ENCODE measurements at places on chromosomes 6 and 20. TPM values are rescaled to one million over a fixed set of nuclear protein-coding genes. Genes with fewer than 3 reads are reported as not detected.

Gene UBE2C
- not detected for total RNA-seq

DNA sequence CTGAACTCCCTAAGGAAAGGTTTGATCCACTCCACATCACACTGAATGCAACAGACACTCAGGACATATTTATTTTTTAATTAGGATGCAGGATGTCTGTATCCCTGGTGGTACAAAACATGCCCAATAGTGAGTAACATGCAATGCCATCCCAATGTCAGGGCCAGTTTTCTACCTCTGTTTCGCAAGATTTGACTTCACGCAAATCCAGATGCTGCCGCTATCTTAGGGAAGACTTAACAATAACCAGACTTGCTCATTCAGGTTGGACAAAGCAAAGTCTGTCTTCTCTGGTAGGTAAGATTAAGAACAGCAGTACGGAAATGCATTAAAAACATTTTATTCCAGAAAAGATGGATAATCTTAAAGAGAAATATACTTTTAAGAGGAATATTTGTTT is 103.1 kb downstream of the TASP1 start:
- DNase-seq = no peak

- no peak for DNase-seq
Measured at GRCh38 chr6:164211254-164211653, 796.7 kb downstream of the QKI start.

DNA sequence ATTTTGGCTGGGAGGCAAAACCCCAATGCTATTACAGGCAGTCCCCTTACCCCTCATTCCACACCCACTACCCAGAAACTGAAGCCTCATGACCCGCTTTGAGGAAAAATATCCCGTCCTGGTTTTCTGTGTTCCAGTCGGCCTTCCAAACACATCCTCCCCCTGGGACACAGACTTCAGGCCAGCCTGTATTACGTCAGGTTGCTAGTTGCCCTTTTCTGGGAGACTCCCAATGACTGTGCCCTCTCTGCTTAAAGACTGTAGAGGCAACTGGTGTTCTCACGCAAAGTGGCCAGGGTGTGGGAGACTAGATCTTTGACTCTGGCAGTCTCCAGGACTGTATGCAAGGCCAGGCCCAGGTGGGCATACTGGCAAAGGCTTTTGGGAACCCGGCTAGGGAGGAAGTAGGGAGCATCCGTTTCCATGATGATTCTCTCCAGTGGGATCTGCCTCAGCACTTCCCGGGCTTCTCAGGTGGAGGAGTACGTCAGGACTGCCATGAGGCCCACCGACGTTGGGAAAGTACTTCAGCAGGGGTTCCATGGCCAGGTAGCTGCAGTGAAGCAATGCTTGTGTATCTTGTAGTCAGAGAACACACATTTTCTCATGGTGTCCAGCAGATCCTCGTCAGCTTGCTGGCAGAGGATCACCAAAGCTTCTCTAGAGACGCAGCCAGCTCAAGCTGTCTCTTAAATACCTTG is 34.9 kb downstream of the DYNLT1 start:
- no peak for DNase-seq

GRCh38 chr6:131924881-131925474 is 26.2 kb downstream of the CCN2 start:
- no peak for DNase-seq

Data from esophagus muscularis mucosa (tissue), 4 donors.